ENCODE measurements at places on chromosomes 1 and 21.

DNA sequence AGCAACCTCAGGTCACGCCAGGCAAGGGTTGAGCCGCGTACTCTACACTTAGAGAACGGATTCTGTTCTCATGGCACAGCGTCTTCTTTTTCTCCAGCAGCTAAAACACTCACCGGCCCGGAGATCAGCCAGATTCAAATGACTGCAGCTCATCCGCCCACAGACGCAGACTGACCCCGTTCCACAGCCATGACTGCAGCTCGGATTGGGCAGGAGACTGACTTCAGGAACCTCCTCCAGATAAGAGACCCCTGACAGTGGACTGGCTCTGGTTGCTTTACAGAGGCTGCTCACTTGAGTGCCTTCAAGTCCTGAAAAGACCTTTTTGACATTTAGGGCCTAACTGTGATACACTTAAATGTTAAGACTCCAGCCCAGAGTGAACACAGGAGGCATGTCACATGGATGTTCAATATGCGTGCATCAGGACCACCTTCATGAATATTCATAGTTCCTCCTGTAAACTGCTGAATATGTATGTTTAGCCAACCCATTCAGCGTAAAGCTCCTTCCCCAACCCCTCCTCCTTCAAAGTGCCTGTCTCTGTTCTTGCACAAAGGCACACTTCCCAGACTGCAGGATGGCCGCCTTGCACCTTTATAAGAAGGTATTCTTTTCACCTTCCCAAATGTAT lies 42.6 kb downstream of the BACE2 start:
- DNase-seq: no peak

- no peak for DNase-seq
Observed at GRCh38 chr1:26352338-26352679, 1.6 kb downstream of the CRYBG2 start.

GRCh38 chr1:84800090-84801073 lies 92.6 kb downstream of the LPAR3 start:
- no peak for DNase-seq

GRCh38 chr1:192749349-192749748 lies 59.5 kb upstream of the RGS2 start:
- DNase-seq: no peak

GRCh38 chr1:180287988-180288705 lies 58.1 kb downstream of the LHX4 start:
- DNase-seq: peak; percentile 63

DNA sequence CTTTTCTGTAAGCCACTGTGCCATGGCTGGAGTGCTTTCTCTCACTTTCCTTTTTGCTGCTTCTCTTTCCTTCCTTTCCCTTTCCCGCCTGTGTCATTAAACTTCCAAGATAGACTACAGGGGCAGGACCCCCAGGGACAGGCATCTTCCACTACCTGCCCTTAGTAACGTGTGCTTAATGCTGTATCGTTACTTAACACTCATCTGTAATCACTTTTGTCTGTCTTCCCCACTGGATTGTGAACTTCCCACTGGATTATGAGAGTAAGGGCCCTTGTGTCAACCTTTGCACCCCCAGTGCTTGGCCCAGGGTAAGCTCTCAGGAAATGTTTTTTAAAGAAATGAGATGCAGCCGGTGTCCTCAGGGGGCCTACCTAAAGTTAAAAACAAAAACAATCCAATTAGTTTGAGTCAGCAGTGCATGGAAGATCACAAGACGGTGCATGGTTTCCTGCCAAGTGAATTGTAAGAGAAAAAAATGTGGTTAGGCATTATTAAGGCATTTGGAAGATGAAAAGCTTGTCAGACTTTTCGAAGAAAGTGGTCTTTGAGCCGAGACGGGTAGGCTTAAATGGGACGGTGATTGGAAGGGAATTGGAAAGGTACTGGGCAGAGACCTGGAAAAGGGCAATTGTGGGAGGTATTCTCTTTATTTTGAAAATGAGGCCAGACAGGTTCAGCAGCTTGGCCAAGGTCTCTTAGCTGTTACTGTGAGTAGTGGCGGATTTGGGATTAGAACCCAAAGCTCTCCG lies 958 bp downstream of the LYPLAL1 start:
- DNase-seq: peak; percentile 70

DNA sequence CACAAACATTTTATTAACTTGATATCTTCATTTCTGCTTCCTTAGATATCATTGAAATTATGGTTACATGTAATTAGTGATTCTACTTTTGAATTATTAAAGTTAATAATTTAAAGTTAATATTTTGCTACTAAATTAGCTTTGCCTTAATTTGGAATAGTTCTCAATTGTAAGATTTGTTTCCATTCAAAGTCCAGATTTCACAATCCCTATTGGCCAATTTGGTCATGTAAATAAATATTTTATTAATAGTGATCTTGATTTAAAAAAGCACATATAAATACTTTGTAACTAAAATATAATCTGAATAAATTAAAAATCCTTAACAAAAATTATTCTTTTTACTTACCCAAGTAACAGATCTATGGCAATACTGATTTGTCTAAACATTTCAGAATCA lies 1558.6 kb downstream of the NCAM2 start:
- no peak for DNase-seq

DNA sequence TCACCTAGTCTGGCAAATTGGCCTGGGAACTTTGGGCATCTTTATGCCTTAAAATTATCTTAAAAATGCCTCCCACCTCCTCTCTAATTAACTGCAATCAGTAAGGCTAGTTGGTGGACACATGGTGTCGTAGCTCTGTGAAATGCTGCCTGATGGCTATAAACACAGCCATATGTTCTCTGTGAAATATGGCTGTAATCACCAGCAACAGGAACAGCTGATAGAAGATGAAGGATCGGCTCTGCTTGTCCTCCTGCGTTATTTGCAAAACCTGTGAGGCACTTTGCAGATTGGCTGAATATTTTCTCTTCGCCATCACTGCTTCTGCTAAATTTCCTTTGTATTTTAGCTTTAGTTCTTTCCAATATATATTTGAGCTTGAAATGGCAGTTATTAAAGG lies 419.6 kb downstream of the RWDD3 start:
- DNase-seq: no peak

DNA sequence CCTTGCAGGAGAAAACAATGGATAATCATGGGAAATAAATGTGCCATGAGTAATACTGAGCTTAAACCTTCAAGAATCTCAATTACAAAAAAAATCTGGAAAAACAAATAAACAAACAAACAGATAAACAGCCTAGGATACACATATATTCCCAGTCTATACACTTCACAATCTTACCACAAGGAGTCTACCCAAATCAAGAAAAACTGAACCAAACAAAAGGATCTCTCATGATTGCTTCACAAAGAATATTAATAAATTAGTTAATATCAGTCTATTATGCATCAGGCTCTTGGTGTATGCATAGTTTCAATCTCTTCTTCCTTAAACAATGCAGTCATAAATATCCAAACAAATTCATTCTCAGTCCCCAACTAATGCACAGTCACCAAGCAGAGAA lies 3.2 kb upstream of the ESRRG start:
- no peak for DNase-seq

GRCh38 chr1:203178083-203178482 lies 2.5 kb upstream of the MYBPH start:
- DNase-seq: no peak

DNA sequence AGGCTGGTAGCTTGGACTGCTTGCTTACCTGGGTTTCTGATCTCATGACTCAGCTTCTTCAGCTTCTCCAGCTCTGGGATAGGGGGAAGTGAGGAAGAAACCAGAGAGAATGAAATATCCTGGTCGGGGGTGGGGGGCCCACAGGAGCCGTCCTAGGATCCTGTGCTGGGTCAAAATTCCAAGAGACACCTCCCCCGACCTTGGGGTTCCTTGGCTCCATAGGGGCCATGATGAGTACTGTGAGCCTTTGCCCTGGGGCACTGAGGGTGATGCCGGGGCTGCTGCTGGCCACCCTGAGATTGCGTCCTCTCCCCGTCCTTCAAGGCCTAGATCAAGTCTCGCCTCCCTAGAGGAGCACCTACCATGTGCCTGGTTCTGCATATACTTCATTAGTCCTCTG lies 40.0 kb downstream of the MYOM3 start:
- no peak for DNase-seq

DNA sequence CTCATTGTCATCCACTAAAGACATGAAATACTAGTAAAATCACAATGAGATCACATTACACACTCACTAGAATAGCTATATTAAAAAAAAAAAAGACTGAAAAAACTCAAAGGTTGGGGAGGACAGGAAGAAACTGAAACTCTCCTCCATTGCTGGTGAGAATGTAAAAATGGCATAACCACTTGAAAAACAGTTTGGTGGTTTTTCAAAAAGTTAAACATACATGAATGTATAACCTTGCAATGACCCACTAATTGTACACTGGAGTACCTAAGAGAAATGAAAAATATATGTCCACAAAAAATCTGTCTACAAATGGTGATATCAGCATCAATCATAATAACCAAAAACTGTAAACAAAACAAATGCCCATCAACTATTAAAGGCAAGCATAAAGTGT lies 44.0 kb downstream of the NRIP1 start:
- DNase-seq: no peak

DNA sequence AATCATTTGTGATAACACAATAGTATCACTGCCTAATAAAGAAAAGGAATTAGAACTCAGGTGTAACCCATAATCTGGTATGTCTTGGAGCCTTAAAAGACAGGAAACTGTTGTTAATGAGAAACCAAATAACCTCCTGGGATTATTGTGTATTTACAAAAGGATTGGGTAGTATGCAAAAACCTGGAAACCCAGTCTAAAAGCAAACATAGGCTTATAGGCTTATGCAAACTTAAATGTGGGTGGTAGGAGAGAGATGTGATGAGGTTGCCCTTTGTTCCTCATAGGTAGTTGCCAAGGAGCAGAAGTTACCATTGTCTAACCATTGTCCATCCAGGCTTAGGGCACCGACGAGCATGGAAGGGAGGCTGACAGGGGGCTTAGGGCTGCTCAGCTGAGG lies 165.8 kb downstream of the AK5 start:
- no peak for DNase-seq

- peak; percentile 95 for DNase-seq
Observed at GRCh38 chr1:154479764-154480421, 22.1 kb upstream of the TDRD10 start.

- DNase-seq: no peak
Observed at GRCh38 chr1:232150770-232151548, 479.0 kb downstream of the SIPA1L2 start.

DNA sequence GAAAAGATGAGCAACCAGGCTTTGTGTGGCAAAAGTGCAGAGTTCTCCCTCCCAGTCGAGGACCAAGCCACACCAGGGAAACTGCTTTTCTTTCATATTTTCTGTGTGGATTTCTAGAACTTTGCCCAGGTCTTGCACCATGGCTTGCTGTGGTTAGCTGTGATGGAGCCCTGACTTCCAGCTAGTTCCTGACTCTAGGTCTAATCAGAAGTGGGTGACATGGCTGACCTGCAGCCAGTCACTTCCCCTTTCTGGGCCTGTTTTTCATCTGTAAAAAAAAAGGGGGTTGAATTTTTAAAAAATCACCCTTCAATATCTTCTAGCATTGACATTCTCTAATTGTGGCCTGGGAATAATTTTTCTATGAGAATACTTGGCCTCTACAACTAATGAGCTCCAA lies 491.2 kb upstream of the USP24 start:
- DNase-seq: no peak

- no peak for DNase-seq
Observed at GRCh38 chr1:156760092-156760795, 7.1 kb upstream of the PRCC start.

GRCh38 chr1:23466423-23466989 lies 17.5 kb downstream of the ASAP3 start:
- no peak for DNase-seq
